Trophoblast cell (in vitro differentiated cells and primary cell): ENCODE measurements at places on chromosomes 1 and 21.

DNA sequence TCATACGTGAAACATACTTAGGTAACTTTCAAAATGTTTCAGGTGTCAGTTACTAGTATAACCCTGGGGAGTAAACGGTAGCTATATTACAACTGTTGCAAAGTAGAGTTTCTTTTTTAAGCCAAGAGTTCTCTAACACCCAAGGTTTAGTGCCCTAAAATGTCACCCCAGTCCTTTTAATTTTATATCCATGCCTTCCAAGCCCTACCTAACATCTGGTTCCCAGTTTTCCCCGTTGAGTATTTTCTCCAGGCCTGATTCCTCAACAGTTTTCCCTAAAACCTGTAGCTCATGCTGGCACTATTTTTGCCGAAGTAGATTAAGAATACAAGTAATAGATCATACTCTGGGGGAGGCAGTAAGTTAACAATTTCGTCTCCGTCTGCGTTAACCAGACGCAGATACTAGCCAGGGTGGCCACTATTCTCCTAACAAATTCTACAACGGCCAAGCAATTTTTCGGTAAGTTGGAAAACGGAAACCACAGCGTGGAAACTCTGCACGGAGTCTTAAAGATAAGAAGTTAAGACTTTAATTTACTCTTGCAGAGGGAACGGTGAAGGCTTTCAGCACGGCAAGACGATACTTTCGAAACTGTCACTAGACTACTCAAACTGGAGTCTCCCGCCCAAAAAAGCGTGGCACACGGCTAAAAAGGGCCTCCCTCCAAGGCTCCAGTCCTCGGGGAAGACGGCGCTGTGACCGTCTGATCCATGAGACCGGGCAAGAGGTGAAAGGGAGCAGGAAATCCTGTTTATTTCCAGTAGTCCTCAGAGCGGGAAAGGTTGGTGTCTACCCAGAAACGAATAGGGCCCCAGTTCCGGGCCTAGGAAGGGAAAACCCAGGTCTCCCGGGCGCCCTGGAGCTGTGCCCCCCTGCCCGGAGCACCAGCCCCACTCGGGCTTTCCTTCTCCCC is 945 bp downstream of the SRSF4 start:
- DNase-seq: no peak

DNA sequence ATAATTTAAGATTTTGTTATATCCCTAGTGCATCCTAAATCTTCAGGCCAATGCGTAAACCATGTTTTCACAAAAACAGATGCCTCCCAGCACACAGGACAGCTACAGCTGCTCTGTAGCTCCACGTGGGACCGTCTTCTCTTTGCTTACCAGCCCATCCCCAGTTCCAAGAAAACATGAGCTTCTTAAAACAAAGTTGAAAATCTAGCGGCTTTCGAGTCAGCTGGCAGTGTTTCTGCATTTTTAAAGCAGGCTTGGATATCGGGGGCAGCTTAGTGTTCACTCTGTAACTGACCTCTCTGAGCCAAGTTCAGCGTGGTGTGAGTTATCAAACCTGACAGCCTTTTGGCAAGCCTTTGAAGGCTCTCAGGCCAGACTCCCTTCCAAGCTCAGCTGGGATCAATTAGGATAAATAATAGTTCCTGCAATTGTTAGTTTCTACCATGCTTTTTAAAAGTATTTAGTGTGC is 881.5 kb downstream of the LTN1 start:
- DNase-seq: no peak

- peak; percentile 43 for DNase-seq
Observed at GRCh38 chr1:76330991-76331603, 256.6 kb downstream of the ST6GALNAC3 start.

- DNase-seq: peak; percentile 77
Observed at GRCh38 chr1:89598450-89599331, 34.2 kb upstream of the LRRC8C start.

GRCh38 chr1:11193376-11193775 is 4.2 kb downstream of the ANGPTL7 start:
- DNase-seq: no peak

GRCh38 chr1:33346927-33347649 is 26.2 kb upstream of the A3GALT2 start:
- DNase-seq: peak; percentile 15

GRCh38 chr1:154784924-154785531 is 85.1 kb downstream of the KCNN3 start:
- DNase-seq: no peak

DNA sequence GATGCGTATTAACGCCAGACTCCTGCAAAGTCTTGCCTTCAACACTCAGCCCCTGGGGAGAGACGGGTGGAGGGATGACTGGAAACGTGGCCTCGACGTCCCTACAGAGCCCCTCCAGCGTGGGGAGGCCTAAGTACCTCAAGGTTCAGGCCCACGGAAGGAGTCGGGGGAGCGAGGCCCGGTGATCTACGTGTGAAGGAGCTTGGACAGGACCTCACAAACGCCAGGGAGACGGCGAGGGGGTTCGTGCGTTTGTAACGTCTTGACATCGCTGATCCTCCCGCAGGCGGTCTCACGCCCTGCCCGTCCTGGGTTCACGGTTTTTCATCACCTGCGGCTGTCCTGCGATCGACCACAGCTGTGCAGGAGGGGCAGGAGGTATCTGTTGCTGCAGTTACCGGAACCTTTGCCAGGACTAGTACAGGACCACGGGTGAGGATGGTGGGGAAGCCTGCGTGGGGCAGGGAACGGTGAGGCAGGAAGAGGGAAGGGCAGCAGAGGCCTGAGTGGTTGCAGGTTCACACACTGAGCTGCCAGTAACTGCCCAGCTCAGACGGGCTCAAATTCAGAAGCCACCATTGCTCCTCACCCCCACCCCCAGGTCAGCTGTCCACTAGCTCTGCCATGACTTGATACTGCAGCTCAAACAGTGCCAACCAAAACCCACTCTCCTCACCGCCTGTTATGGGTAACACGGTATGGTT is 889 bp upstream of the CCNL2 start:
- no peak for DNase-seq

DNA sequence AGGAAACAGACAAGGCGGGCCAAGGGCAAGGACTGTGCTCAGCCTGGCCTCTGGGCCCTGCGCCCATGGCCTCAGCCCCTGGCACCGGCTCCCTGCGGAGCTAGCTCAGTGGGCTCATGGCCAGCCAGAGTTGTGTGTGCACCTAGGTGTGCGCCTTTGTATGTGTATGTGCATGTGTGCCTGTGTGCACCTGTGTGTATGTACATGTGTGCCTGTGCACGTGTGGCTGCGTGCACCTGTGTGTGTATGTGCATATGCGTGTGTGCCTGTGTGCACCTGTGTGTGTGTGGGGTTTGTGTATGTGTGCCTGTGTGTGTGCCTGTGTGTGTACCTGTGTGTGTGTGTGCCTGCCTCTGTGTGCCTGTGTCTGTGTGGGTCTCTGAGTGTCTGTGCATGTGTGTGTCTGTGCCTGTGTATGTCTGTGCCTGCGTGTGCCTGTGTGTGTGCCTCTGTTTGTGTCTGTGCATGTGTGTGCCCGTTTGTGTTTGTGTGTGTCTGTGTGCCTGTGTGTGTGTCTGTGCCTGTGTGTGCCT is 7.4 kb downstream of the GPR137B start:
- no peak for DNase-seq

- no peak for DNase-seq
Observed at GRCh38 chr1:156662005-156662799, 15.0 kb downstream of the NES start.

DNA sequence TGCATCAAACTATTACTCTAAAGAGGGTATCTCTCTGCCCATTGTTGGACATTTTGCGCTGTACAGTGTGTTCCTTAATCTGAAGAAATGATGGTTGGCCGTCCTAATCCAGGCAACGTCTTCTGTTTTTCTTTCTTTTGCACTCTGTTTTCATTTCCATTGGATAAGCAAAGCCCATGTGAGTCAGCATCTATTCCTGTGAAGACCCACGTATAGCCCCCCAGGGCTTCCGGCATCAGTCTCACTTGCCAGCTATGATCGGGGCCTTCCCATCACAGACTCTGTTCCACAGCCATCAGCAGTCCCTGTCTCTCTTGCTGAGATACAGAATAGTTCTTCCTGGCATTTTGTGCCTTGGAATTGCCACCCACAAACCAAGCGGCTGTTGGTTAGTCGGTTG is 29.2 kb upstream of the BRDT start:
- peak; percentile 80 for DNase-seq

DNA sequence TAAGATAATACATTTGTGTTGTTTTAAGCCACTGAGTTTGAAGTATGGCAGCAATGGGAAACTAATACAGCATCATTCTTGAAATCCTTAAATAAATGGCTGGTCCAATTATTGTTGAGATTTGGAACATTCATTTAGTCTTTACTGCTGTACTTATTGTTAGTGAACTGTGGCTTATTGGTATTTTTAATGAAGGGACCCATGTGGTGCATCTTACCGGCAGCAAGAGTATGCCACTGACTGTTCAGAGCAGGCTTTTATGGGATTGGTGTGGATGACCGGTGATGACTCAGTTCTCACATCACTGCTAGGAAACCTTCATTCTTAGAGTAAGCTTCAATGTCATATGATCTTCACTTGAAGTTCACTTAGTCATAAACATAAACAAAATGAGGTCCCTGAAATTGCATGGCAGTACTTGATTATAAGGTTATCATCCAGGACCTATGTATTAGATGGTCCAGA is 31.5 kb downstream of the PRKAA2 start:
- no peak for DNase-seq

DNA sequence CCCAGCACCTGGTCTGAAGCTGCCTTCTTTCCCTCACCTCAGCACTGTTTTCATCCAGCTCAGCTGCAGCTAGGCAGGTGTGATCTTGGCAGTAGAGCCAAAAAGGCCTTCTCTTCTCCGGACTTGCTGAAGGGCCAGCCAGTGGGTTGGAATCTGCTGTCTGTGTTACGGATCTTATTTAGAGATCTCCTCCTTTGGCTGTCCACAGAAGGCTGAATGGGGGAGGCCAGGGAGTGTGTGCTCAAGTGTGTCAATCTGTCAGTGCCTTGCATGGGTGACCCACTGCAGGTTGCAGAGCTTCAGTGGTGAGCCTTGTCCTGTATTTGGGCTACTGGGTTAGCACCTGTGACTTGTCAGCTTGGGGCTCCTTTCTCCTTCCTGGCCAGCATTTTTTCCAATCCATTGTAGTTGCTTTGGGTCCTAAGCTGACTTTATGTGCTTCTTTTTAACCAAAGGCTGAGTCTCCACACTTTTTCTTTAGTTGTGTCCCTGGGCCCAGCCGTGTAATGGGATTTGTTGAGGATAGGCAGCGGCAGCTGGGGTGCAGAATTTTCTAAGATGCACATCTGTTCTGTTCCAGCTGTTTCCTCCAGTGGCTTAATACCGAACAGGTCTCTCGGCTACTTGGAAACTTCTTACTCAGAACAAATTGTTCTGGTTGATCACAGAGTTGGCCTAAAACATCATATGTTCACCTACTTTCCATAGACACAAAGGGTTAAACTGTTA is 126.8 kb downstream of the PEX14 start:
- no peak for DNase-seq

DNA sequence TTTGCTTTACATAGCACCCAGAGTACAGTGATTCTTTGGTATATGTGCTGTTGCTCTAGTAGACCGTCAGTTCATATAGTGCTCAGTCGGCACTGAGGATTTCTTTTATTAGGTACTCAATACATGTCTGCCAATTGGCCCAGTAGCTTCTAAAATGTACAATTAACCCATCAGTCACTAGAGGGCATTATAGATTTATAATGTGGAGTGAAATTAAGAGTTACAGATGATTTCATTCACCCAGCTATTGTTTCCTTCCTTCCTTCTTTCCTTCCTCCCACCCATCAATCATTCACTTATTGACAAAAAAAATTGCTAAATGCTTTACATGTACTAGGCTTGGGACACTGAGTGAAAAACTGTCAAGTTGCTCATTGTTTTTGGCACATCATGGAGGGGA is 263.6 kb upstream of the USP24 start:
- no peak for DNase-seq

- DNase-seq: peak; percentile 62
Observed at GRCh38 chr1:171158096-171158495, 27.0 kb upstream of the FMO2 start.

DNA sequence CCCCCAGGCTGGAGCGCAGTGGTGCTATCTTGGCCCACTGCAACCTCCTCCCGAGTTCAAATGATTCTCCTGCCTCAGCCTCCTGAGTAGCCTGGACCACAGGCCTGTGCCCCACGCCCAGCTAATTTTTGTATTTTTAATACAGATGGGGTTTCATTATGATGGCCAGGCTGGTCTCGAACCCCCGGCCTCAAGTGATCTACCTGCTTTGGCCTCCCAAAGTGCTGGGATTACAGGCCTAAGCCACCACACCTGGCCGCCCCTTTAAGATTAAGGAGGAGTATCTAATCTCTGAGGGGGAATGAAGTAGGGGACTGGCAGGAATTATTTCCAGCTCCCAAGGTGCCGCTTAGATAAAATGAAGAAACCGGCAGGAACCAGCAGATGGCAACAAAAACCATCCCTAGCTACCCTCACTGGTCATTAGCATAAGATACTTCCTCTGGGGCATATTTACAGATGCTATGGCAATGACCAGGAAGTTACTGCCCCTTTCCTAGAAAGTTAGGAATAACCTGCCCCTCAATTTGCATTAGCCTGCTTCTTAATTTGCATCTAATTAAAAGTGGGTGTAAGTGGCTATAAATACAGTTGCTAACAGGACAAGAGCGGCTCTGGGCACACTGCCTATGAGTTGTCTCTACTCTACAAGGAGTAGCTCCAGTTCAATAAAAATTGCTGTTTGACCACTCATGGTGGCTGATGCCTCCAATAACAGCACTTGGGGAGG is 7.1 kb upstream of the NSUN4 start:
- peak; percentile 42 for DNase-seq

- no peak for DNase-seq
Observed at GRCh38 chr1:186165303-186165702, 209.8 kb downstream of the TPR start.
